ENCODE measurements at places on chromosomes 7 and 10. TPM values are rescaled to one million over a fixed set of nuclear protein-coding genes. Genes with fewer than 3 reads are reported as not detected.

GRCh38 chr7:147078312-147078711 is 961.7 kb downstream of the CNTNAP2 start:
- H3K4me1 ChIP-seq: no peaks in the 10 kb centered on the region
- no peaks in the 10 kb centered on the region for H3K27me3 ChIP-seq
- no peak overlapping the region for H3K4me3 ChIP-seq
- no peaks in the 10 kb centered on the region for H3K36me3 ChIP-seq
- no peak overlapping the region for H3K27ac ChIP-seq
- DNase-seq: no peak

DNA sequence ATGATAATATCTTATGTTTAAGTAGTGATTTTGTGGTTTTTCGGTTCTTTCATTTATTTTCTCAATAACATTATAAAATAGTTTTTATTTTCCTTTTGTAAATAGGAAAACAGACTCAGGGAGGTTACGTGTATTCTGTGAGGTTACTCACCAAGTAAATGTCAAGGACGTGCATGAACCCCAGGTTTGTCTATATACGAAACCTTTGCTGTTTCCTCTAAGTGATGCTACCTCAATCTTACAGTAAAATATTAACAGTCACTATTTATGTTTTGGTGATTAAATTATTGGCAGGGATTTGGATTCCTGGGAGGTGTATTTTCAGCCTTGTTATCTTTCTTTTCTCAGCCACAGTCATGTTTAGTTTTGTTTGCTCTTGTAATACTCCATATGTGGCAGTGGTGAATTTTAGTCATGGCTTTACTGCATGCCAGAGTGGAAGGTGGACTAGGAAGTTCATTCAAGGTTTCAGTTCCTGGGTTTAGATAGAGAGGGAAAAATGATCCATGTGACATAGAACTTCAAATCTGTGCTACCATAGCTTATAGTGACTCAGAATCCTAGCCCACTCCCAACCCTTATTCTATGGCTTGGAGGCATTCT is 139.9 kb downstream of the ARL4A start:
- no peak overlapping the region for H3K4me3 ChIP-seq
- no peaks in the 10 kb centered on the region for H3K4me1 ChIP-seq
- no peak overlapping the region for H3K27ac ChIP-seq
- peaks cover 10% of the 10 kb centered on the region for H3K36me3 ChIP-seq

DNA sequence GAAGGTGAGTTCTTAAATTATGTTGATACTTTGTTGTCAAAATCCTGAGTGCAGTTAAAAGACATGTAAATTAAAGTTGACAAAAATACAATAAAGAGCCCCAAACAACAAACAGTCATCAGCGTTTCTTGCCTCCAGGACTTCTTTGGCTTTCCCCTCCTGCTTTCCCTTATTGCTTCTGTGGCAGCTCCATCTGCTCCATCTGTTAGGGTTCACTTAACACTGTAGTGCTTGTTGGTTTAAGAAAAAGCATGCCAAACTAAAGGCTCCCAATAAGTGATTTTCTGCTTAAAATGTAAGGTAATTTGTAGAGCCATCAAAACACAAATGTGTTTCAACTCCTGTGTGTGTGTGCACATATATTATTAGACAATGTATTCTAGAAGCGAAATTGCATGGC is 254.3 kb upstream of the GNAI1 start:
- H3K4me1 ChIP-seq: no peaks in the 10 kb centered on the region
- H3K27me3 ChIP-seq: no peaks in the 10 kb centered on the region
- no peaks in the 10 kb centered on the region for H3K36me3 ChIP-seq
- no peak for DNase-seq
- no peak overlapping the region for H3K27ac ChIP-seq

The OGDHL gene
- total RNA-seq: 10.6 TPM

The TMEM176A gene
- 2.0 TPM for total RNA-seq
